ENCODE measurements at places on chromosomes 4 and X.
A peak's percentile ranks its signal among the peaks of the same experiment; 100 is the strongest.

DNA sequence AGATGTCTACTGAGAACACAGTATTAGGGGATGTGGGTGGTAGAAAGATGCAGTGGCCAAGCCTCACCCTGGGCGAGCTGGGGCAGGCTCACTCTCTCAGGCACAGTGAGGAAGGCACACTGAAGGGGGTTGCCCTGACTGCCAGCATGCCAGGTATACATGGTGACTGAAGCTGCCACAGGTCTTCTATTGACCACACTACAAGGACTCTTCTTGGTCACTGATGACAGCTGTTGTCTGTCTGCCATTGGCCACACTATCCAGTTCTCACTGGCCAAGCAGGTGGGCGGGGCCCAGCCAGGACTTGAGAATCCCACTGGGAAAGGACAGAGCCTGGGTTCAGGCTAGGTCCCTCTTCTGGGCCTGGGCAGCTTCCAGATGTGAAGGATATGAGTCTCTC is 39.7 kb upstream of the TBC1D14 start:
- DNase-seq = no peak

- no peak for DNase-seq
Measured at GRCh38 chr4:8131210-8131609, 27.4 kb downstream of the ABLIM2 start.

GRCh38 chr4:24734511-24734910 is 60.9 kb upstream of the SOD3 start:
- no peak for DNase-seq

- no peak for DNase-seq
Measured at GRCh38 chr4:184214931-184215330, 2.7 kb downstream of the ENPP6 start.

DNA sequence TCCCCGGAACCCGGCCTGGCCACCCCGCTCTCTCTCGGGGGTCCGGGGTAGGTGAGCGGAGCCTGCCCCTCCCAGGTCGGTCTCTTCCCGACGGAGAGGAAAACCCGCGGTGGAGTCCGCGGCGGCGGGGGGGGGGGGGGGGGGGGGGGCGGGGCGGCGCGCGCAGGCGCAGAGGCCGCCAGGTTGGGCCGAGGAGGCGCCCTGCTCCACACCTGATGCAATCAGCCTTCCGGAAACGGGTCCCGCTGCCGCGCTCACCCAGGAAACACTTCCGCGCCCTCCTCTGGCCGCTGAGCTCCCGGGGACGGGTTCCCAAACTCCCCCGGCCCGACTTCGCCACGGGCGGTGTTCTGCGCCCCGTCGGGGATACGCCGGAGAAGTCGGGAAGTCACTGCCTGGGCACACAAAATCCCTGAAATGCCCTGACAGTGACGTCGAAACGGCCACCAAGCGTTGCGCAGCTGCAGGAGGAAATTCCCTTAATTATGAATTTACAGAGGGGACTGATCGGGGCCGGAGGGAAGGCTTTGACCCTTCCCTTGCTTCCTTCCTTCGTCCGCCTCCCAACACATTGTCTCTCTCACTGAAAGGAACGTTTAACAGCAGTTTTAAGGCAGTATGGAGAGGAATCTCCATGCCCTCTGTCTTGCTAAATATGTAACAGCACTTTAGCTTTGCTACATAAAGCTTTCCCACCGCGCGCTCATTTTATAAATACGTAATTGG is 2.1 kb upstream of the APBB2 start:
- DNase-seq = peak; percentile 39

DNA sequence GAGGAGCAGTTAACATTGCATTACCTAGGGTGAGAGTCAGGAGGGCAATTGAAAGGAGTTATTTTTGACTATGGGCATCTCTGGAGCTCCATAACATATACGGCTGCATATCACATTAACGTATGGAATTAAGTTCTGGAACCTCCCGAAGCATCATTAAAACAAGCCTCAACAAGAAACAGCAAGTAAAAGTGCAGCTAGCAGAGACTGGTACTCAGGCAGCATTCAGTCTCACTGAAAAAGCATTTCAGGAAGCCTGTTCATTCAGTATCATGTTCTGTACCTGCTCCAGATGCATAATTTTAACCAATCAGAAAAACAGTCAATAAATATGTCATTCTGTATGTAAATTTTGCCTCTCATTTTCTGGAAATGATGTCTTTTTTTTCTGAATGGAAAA is 299.6 kb downstream of the EPHA5 start:
- no peak for DNase-seq

DNA sequence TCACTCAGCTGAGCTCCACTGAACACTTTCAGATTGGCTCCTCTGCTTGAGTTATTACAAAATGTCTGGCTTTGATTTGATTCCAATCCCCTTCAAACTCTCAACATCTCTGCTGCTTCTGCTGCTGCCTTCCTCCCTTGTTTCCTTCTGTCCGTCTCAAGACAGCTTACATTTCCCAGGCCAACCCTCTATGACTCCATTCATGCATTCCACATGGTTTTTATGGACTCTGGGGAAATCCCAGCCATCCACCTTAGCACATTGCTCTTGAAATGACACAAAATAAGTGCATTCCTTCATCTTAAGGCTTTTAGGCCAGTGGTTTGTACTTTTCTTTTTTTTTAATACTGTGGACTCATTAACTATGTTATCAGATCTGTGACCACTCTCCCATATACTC is 68.5 kb upstream of the TMEM164 start:
- DNase-seq = no peak

DNA sequence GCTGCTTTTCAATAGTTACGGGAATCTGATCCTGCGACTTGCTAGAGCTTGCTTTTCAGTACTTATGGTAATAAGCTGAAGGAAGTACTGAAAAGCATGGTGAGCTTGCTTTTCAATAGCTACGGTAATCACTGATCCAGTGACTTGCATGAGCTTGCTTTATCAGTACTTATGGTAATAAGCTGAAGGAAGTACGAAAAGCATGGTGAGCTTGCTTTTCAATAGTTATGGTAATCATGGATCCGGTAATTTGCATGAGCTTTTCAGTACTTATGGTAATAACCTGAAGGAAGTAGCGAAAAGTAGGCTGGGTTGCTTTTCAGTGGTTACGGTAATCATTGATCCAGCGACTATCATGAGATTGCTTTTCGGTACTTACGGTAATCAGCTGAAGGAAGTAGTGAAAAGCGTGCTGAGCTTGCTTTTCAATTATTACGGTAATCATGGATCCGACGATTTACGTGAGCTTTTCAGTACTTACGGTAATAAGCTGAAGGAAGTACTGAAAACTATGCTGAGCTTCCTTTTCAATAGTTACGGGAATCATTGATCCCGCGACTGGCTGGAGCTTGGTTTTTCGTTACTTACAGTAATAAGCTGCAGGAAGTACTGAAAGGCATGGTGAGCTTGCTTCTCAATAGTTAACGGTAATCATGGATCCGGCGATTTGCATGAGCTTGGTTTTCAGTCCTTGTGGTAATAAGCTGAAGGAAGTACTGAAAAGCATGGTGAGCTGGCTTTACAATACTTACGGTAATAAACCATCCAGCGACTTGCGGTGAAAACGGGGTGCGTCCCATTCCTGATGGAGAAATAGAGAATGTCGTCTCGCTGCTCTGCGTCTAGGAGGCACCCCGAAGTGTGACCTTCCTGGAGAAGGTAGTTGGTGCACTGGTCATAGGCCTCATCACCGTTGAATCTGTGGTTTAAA is 6.5 kb downstream of the CRLF2 start:
- peak; percentile 84 for DNase-seq

DNA sequence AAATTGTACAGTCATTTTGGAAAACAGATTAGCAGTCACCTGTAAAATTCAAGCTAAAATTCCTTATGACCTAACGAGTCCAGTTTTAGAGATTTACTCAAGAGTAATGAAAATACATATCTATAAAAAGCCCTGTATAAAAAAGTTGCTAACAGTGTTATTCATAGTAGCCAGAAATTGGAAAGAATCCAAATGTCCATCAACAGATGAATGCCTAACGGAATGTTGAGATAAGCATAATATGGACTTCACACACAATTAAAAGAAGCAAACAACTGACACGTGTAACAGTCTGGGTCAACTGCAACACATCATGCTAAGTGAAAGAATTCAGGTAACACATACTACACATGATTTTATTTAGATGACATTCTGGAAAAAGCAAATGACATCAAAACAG is 584.8 kb upstream of the AGA start:
- no peak for DNase-seq

- DNase-seq = no peak
Measured at GRCh38 chr4:85783483-85783882, 308.5 kb downstream of the ARHGAP24 start.

GRCh38 chrX:848386-848785 is 217.8 kb downstream of the SHOX start:
- DNase-seq = no peak

GRCh38 chr4:161291222-161291621 is 872.6 kb downstream of the FSTL5 start:
- DNase-seq = no peak

All from Ammon's horn (tissue), 1 donor.